ENCODE measurements at places on chromosomes 5 and 9. TPM values are rescaled to one million over a fixed set of nuclear protein-coding genes. Genes with fewer than 3 reads are reported as not detected.

Gene MYORG
- total RNA-seq, result 9.8 TPM

Gene NUTM2G
- not detected for total RNA-seq

Gene SLC36A2
- total RNA-seq, result not detected

Gene TERT
- total RNA-seq, result not detected

Gene ASS1
- total RNA-seq, result 16.2 TPM

Gene FCN2
- not detected for total RNA-seq

Gene LEAP2
- 0.74 TPM for total RNA-seq

Gene ALDH1A1
- total RNA-seq, result 0.98 TPM

Gene NDUFS4
- 67.1 TPM for total RNA-seq

Gene APBA1
- total RNA-seq, result 34.2 TPM

Gene ELAVL2
- total RNA-seq, result 196 TPM

Gene BHMT2
- 0.25 TPM for total RNA-seq

Gene PHF24
- 25.6 TPM for total RNA-seq

Gene MARVELD2
- 0.98 TPM for total RNA-seq

Gene CDX1
- not detected for total RNA-seq

Gene CSF1R
- total RNA-seq, result 6.4 TPM

Gene FBP2
- total RNA-seq, result not detected

Gene TEX53
- not detected for total RNA-seq

Gene C9orf152
- not detected for total RNA-seq

Gene ANKRD20A1
- total RNA-seq, result 2.0 TPM

Gene CCDC192
- 0.25 TPM for total RNA-seq

Gene CD74
- 2.5 TPM for total RNA-seq

Gene RPS23
- total RNA-seq, result 3,054 TPM

Gene IFNA21
- not detected for total RNA-seq

Gene PCDHB6
- 3.7 TPM for total RNA-seq
